ENCODE measurements at places on chromosomes 3 and 15.

- DNase-seq = no peak
- no peaks in the 10 kb centered on the region for H3K36me3 ChIP-seq
- H3K27ac ChIP-seq = no peak overlapping the region
- no peaks in the 10 kb centered on the region for H3K4me1 ChIP-seq
These were observed 116.6 kb downstream of the CHDH start for GRCh38 chr3:53729618-53730017.

DNA sequence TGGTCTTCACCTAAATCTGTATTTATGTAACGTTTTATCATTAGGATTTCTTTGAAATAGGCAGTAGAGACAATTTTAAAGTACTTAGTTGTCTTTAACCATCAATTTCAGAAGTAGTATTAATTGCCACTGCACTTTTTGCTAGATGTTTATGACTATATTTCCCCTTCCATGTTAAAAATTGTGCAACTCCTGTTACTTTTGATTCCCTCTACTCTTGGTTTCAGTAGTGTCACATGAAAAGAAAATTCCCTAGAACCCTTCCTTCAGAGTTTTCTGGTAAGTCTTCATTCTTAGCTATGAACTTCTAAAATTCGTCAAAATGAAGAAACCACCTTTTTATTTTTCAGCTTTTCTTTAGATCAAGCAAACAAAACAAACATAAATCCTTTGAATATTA, 7.1 kb downstream of the PIAS1 start:
- H3K4me3 ChIP-seq = no peak overlapping the region
- no peak for DNase-seq
- no peaks in the 10 kb centered on the region for H3K36me3 ChIP-seq
- H3K4me1 ChIP-seq = peaks cover 60% of the 10 kb centered on the region
- H3K27me3 ChIP-seq = no peaks in the 10 kb centered on the region
- H3K27ac ChIP-seq = no peak overlapping the region

- no peaks in the 10 kb centered on the region for H3K4me1 ChIP-seq
- no peak overlapping the region for H3K4me3 ChIP-seq
- no peak for DNase-seq
- no peak overlapping the region for H3K27ac ChIP-seq
- no peaks in the 10 kb centered on the region for H3K27me3 ChIP-seq
- no peaks in the 10 kb centered on the region for H3K36me3 ChIP-seq
These were observed 5.0 kb upstream of the CRYBG3 start for GRCh38 chr3:97816811-97817210.

DNA sequence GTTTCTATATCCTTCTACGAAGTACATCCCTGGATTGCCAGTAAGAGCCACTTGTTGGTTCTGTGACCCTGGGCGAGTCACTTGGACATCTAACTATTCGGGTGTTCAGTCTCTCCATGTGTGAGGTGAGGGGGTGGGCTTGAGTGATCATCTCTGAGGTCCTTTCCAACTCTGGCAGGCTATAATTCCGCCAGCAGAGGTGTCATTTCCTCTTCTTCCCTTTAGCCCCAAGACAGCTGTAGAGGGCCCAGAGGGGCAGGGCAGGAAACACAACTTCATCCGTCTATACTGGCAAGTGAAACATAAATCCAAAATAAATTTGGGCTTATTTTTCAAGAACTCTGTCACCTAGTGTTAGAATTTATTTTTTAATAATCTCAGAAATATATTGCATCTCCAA, 38.1 kb downstream of the C2CD4A start:
- DNase-seq = no peak
- no peak overlapping the region for H3K27ac ChIP-seq
- H3K36me3 ChIP-seq = no peaks in the 10 kb centered on the region

- H3K27ac ChIP-seq = no peak overlapping the region
- H3K36me3 ChIP-seq = no peaks in the 10 kb centered on the region
- no peak for DNase-seq
These were observed 155.7 kb downstream of the RAB11A start for GRCh38 chr15:66025015-66025452.

DNA sequence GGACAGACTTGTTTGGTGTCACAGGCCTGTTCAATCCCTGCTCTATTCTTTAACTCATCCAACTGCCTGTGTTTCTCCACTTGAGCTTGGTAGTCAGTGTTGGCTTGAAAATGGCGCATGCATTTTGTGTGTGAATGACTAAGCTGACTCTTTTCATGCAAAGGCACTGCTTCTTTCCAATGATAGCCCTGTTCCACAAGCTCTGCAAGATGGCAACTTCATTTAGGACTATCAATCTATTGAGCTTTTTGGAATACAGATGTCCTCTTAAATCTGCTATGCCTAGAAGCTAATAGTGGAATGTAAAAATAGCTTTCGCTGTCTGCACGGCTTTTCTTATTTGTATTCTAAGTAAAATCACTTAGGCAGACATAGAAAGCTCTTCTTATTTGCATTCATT, 33.6 kb upstream of the SYNPR start:
- H3K4me3 ChIP-seq = no peak overlapping the region
- H3K27me3 ChIP-seq = peaks cover 6% of the 10 kb centered on the region
- DNase-seq = no peak
- no peaks in the 10 kb centered on the region for H3K4me1 ChIP-seq
- no peak overlapping the region for H3K27ac ChIP-seq

GRCh38 chr15:32117122-32117521, 86.8 kb downstream of the CHRNA7 start:
- H3K36me3 ChIP-seq = no peaks in the 10 kb centered on the region
- no peak overlapping the region for H3K4me3 ChIP-seq
- DNase-seq = no peak

DNA sequence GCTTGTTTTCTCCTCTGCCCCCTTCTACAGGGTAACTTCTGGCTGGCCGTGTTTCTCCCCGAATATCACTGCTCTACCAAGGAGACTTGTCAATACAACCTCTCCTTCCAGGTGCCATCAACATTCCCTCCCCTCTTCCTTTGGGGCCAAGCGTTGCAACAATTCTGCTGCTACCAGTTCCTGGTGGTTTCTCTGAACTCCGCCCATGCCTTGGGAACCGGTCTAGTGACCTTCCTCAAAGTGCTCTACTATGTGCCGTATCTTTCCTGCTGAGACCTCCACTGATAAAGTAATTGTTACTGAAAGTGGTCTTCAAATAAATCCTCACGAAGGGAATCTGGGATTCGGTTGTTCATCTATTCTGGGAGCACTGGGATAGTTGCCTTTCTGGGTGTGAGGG, 26.2 kb downstream of the PCSK6 start:
- peaks cover 2% of the 10 kb centered on the region for H3K27me3 ChIP-seq
- H3K4me1 ChIP-seq = no peaks in the 10 kb centered on the region
- H3K36me3 ChIP-seq = no peaks in the 10 kb centered on the region
- DNase-seq = no peak

GRCh38 chr3:51295625-51296024, 89.5 kb upstream of the MANF start:
- H3K27ac ChIP-seq = no peak overlapping the region
- no peaks in the 10 kb centered on the region for H3K4me1 ChIP-seq
- DNase-seq = no peak
- H3K4me3 ChIP-seq = no peak overlapping the region

DNA sequence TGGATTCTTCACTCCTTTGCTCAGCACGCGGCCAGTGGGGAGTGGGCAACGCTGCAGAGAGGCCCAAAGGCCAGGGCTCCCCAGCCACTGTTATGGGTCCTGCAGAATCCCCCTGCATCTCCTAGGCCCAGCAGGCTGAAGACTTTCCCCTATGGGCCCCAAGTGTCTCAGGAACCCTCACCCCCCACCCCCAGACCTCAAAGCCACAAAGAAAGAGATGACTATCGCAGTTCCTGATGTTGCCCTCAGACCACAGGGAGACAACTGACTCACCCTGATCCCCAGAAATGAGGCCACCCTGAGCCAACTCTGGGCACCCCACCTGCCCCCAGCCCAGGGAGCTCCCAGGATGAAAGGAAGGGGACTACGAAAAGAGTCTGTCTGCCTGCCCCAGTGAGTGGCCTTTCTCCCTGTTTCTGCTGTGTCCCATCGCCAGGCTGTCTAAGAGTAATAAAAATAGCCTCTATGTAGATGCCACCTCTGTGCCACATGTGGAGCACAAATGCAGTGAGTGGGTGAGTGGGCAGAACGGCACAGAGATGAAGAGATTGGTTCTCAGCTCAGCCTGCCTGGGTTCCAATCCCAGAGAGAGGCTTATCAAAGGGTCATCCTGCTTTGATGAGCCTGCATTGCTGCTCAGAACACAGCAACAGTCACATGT, 283.0 kb downstream of the UACA start:
- H3K27me3 ChIP-seq = no peaks in the 10 kb centered on the region
- H3K27ac ChIP-seq = no peak overlapping the region
- no peaks in the 10 kb centered on the region for H3K4me1 ChIP-seq

- peak overlapping the region; percentile 100 for H3K27ac ChIP-seq
- H3K27me3 ChIP-seq = no peaks in the 10 kb centered on the region
- H3K4me3 ChIP-seq = peak overlapping the region; percentile 62
These were observed 1.5 kb downstream of the MSL2 start for GRCh38 chr3:136194409-136195257.

GRCh38 chr15:74414603-74415338, 19.0 kb downstream of the SEMA7A start:
- H3K27me3 ChIP-seq = no peaks in the 10 kb centered on the region
- no peak overlapping the region for H3K4me3 ChIP-seq
- no peak for DNase-seq
- H3K27ac ChIP-seq = no peak overlapping the region
- peaks cover 12% of the 10 kb centered on the region for H3K4me1 ChIP-seq

GRCh38 chr15:34473840-34474239, 36.2 kb upstream of the GOLGA8A start:
- no peak overlapping the region for H3K4me3 ChIP-seq
- no peaks in the 10 kb centered on the region for H3K27me3 ChIP-seq
- no peaks in the 10 kb centered on the region for H3K4me1 ChIP-seq
- H3K27ac ChIP-seq = no peak overlapping the region
- H3K36me3 ChIP-seq = no peaks in the 10 kb centered on the region

- H3K4me3 ChIP-seq = no peak overlapping the region
- no peak overlapping the region for H3K27ac ChIP-seq
- no peak for DNase-seq
- no peaks in the 10 kb centered on the region for H3K4me1 ChIP-seq
These were observed 26.2 kb downstream of the SLC12A8 start for GRCh38 chr3:125186261-125186787.

DNA sequence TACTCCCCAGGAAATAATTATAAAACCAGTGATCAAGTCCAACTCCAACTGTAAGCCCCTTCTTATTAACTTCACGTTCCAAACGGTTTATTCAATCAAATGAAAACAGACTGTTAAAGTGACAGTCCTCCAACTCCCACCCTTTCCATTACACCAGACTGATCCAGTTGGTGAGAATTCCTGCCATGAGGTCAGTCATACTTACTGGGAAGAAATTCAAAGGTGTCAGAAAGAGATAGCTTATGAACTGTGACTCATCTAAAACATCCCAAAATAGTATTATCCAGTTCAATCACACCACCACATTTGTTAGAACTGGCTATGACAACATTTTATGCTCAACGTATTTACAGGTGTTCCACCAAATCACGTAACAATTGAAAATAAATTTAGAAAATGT, 19.5 kb downstream of the SMARCC1 start:
- H3K4me1 ChIP-seq = no peaks in the 10 kb centered on the region
- H3K36me3 ChIP-seq = no peaks in the 10 kb centered on the region
- no peak overlapping the region for H3K27ac ChIP-seq
- no peak for DNase-seq
- H3K27me3 ChIP-seq = no peaks in the 10 kb centered on the region

DNA sequence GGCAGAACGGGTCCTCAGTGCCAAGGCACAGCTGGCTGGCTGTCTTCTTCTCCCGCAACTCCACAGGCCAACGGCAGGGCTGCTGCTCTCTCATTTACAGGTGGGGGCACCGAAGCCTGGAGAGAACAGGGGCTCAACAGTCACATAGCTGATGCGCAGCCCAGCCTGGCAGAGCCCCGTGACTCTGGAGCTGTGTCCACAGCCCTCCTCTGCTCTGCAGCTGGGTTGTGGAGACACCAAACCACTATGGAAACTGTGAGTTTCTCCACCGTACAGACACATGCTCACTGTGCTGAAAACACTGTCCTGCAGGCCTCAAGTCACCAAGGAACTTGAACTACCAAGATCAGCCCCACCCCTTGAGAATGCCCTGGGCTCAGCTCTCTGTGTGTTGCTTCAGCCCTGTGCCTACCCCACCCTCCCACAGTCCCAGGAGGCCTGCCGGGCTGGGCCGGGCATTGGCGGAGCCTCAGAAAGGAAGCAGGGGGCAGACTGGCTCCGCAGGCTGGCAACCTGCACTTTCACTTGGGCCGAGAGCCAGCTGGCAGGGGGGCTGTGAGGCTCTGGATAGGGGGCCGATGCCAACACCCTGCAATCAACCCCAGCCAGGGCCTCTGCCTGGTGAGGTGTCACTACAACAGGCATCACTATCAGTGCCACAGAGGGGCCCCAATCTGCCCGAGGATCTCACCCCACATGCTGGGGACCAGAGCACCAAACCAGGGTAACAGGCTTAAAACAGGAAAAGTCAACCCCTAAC, 113.7 kb upstream of the RPL32 start:
- H3K4me1 ChIP-seq = peaks cover 64% of the 10 kb centered on the region
- peak; percentile 84 for DNase-seq
- no peak overlapping the region for H3K4me3 ChIP-seq
- H3K27me3 ChIP-seq = no peaks in the 10 kb centered on the region
- H3K27ac ChIP-seq = peak overlapping the region; percentile 30

GRCh38 chr15:96948981-96949380, 618.5 kb downstream of the NR2F2 start:
- DNase-seq = no peak
- H3K4me1 ChIP-seq = no peaks in the 10 kb centered on the region
- no peak overlapping the region for H3K27ac ChIP-seq

DNA sequence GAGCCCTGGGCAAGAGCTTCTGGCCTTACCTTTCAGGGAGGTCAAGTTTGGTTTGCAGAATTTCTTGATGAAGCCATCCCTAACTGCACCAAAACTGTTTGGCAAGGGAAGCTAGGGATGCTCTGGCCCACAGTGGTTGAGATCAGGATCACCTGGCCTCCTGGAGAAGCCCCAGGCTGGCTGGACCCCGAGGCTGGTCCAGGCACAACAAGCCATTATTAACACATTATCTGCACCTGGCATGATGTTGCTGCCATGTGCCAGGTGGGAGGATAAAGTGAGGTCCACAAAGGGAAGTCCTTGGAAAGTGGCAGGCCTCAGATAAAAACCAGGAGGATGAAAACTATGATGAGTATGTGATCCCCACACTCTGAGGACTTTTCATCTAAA, 35.9 kb upstream of the DUSP7 start:
- H3K27ac ChIP-seq = no peak overlapping the region
- H3K36me3 ChIP-seq = no peaks in the 10 kb centered on the region
- DNase-seq = no peak
- no peaks in the 10 kb centered on the region for H3K4me1 ChIP-seq

DNA sequence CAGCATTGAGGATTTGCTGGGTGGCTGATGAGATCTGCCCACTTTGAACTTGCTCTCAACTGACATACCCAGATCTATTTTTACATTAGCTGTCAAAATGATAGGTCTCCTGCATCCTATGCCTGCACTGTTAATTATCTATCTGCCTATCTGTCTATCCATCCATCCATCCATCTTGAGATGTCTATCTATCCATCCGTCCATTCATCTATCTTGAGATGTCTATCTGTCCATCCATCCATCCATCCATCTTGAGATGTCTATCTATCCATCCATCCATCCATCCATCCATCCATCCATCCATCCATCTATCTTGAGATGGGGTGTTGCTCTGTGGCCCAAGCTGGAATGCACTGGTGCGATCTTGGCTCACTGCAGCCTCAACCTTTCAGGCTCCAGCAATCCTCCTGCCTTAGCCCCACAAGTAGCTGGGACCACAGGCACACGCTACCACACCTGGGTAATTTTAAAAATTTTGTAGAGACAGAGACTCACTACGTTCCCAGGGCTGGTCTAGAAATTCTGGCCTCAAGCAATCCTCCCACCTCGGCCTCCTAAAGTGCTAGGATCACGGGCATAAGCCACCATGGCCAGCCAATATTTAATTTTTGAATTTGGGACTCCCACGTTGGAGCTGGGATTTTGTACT, 159.4 kb upstream of the NSMCE3 start:
- no peak overlapping the region for H3K27ac ChIP-seq
- DNase-seq = no peak
- no peak overlapping the region for H3K4me3 ChIP-seq
- no peaks in the 10 kb centered on the region for H3K27me3 ChIP-seq

Data from adrenal gland (tissue), 19 donors.